Large intestine (tissue), 12 donors: ENCODE measurements at places on chromosomes 5 and 9.

DNA sequence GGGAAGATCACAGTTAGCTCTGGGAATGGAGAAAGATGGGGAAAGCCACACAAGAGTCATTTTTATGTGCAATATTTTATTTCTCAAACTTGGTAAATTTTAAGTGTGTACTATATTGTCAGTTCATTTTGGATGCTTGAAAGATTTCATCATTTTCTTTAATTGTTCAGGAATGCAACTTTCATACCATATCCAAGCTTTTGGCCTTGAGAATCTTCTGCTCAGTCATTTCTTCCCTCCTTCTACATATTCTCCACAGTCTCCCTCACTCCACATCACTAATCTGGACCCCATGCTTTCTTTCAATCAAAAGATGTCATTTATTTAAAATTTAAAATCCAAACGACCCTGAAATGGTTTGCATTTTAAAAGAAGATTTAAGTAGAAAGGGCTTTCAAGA is 135.4 kb downstream of the FAM114A2 start:
- H3K4me1 ChIP-seq: no peaks in the 10 kb centered on the region
- no peak overlapping the region for H3K4me3 ChIP-seq
- DNase-seq: no peak
- H3K27ac ChIP-seq: no peak overlapping the region
- no peaks in the 10 kb centered on the region for H3K36me3 ChIP-seq

- no peak for DNase-seq
- H3K4me1 ChIP-seq: peaks cover 6% of the 10 kb centered on the region
- H3K36me3 ChIP-seq: peaks cover 37% of the 10 kb centered on the region
- H3K4me3 ChIP-seq: no peak overlapping the region
- no peak overlapping the region for H3K27ac ChIP-seq
Observed at GRCh38 chr9:27329291-27329690, 32.3 kb upstream of the EQTN start.

DNA sequence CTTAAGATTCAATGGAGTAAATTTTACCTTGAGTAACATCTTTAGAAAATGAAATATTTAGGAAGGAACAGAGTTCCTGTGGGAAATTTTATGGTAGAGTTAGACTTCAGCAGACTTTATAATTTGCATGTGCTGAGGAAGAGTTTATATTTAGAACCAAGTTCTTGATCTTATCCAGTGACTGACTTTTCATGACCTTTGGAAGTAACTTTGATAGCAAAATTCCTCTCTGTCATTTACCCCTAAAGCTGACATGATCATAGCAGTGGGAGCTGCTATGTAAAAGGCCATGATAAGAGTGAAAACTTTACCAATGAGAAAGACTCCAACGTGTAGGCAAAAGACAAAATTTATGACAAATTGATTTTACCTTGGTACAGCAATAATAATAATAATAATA is 1071.8 kb upstream of the DMAC1 start:
- no peak overlapping the region for H3K4me3 ChIP-seq
- peaks cover 6% of the 10 kb centered on the region for H3K4me1 ChIP-seq
- no peaks in the 10 kb centered on the region for H3K27me3 ChIP-seq
- H3K27ac ChIP-seq: no peak overlapping the region
- DNase-seq: no peak
- H3K36me3 ChIP-seq: no peaks in the 10 kb centered on the region

- H3K36me3 ChIP-seq: no peaks in the 10 kb centered on the region
- no peak overlapping the region for H3K4me3 ChIP-seq
- H3K27ac ChIP-seq: no peak overlapping the region
- H3K27me3 ChIP-seq: no peaks in the 10 kb centered on the region
Observed at GRCh38 chr5:107380654-107381053, 290.1 kb downstream of the EFNA5 start.
